ENCODE measurements at places on chromosomes 2 and 18.

DNA sequence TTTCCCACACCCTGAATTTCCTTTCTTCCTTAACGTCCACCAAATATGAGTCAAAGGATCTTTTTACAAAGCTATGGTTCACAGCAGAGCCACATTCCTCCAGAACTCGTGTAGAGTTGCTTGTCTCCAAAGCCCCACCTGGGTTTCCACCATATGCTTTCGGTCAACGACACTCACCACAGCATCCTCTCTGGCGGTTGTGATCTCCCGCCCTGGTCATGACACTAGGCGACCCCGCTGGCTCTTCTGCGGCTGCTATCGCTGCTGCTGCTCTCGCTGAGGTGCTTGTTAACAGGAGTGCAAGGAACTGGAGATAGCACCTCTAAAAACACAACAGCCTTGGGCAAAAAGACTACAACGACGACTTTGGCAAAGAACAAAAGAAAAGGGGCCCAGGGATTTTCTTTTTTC is 340 bp downstream of the SLC40A1 start:
- peaks cover 18% of the 10 kb centered on the region for H3K4me1 ChIP-seq
- H3K4me3 ChIP-seq, result peak overlapping the region; percentile 91
- H3K27ac ChIP-seq, result peak overlapping the region; percentile 91
- peak; percentile 65 for ATAC-seq
- no peaks in the 10 kb centered on the region for H3K27me3 ChIP-seq
- H3K36me3 ChIP-seq, result no peaks in the 10 kb centered on the region

GRCh38 chr2:1268034-1268433 is 145.2 kb upstream of the TPO start:
- H3K4me3 ChIP-seq, result no peak overlapping the region
- no peaks in the 10 kb centered on the region for H3K27me3 ChIP-seq
- ATAC-seq, result no peak
- H3K4me1 ChIP-seq, result no peaks in the 10 kb centered on the region

GRCh38 chr18:73923866-73924265 is 223.8 kb downstream of the FBXO15 start:
- no peaks in the 10 kb centered on the region for H3K4me1 ChIP-seq
- H3K36me3 ChIP-seq, result no peaks in the 10 kb centered on the region
- no peak overlapping the region for H3K27ac ChIP-seq

- no peak overlapping the region for H3K4me3 ChIP-seq
- no peak for ATAC-seq
- no peaks in the 10 kb centered on the region for H3K27me3 ChIP-seq
- H3K36me3 ChIP-seq, result peaks cover 82% of the 10 kb centered on the region
These were observed 28.3 kb downstream of the ARL5A start for GRCh38 chr2:151799886-151800292.

DNA sequence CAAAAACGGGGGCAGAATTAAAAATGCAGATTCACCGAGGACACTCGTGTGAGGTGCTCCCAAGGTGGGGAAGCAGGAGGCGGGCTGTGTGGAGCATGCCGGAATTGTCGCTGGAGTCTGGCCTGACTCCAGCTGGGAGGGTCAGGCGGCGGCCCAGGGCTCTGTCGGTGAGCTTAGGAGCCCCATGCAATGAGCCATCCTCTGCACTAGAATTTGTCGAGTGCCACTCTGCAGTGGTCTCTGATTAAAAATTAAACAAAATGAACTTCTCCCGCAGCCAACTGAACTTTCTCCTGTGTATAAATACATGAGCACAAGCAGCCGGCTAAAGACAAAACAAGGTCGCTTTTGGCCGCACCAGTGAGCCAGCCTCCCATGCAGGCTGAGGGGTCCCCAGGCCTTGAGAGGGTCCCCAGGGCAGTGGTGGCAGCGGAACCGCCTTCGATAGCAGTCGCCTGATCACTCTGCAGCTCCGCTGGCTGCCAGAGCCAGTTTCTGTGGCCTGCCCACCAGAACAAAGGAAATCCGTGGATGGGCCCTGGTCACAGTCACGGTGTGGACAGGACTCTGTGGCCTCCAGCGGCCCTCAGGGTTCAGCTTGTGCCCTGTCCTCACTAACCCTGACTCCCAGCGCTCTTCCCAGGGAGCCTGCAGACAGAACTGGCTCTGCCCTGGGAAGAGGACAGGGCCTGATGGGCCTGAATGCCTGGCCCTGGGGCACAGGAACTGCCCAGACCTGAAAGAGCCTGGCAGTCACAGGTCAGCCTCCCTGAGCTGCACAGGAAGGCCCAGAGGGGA is 201.3 kb downstream of the EIPR1 start:
- H3K36me3 ChIP-seq, result peaks cover 4% of the 10 kb centered on the region
- ATAC-seq, result no peak
- H3K27me3 ChIP-seq, result no peaks in the 10 kb centered on the region
- peaks cover 6% of the 10 kb centered on the region for H3K4me1 ChIP-seq
- H3K4me3 ChIP-seq, result no peak overlapping the region

DNA sequence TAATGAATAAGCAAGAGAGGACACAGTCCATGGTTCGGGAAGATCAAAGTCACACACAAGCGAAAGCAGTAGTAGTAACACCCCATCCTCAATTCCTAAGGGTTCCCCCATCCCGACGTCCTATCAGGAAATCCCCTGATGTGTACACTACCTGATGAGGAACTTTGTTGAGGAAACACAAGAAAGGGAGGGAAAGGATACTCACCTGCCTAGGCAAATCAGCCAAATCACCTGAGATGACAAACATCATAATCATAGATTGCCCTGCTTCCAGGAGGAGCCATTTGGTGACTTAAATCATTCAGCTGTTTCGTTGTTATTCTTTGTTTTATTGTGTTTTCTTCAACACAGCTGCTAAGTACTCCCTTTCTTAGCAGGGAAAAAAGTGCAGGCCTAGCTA is 55.5 kb upstream of the SPOPL start:
- H3K36me3 ChIP-seq, result no peaks in the 10 kb centered on the region
- H3K27ac ChIP-seq, result no peak overlapping the region
- no peak for ATAC-seq
- no peak overlapping the region for H3K4me3 ChIP-seq
- no peaks in the 10 kb centered on the region for H3K4me1 ChIP-seq

GRCh38 chr2:234588054-234588430 is 91.2 kb upstream of the ARL4C start:
- H3K36me3 ChIP-seq, result no peaks in the 10 kb centered on the region
- H3K4me3 ChIP-seq, result no peak overlapping the region
- no peak overlapping the region for H3K27ac ChIP-seq
- no peaks in the 10 kb centered on the region for H3K4me1 ChIP-seq
- no peak for ATAC-seq
- peaks cover 25% of the 10 kb centered on the region for H3K27me3 ChIP-seq

DNA sequence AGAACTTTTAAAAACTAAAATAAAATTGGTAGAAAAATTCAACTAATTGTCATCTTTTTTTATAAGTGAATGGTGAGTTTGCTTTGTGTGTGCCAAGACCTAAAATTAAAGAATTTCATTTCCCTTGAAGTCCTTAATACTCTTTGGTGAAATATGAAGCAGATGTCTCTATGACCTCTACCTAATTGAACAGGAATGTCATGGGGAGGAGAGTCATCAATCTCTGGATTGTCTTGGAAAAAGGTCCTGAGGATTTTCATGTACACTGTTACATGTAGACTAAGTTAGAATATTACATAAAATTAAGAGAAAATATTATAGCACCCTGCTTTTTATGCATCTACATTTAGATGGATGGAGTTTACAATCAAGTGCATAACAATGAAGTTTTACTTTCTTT is 177.9 kb upstream of the LRP1B start:
- H3K4me1 ChIP-seq, result no peaks in the 10 kb centered on the region
- H3K4me3 ChIP-seq, result no peak overlapping the region
- no peak overlapping the region for H3K27ac ChIP-seq
- H3K27me3 ChIP-seq, result no peaks in the 10 kb centered on the region
- no peak for ATAC-seq
- no peaks in the 10 kb centered on the region for H3K36me3 ChIP-seq

GRCh38 chr18:55380589-55380988 is 207.4 kb downstream of the TCF4 start:
- H3K27me3 ChIP-seq, result no peaks in the 10 kb centered on the region
- H3K27ac ChIP-seq, result no peak overlapping the region
- no peak overlapping the region for H3K4me3 ChIP-seq
- H3K36me3 ChIP-seq, result no peaks in the 10 kb centered on the region
- H3K4me1 ChIP-seq, result no peaks in the 10 kb centered on the region

GRCh38 chr2:145960479-145961163 is 1440.7 kb upstream of the ZEB2 start:
- ATAC-seq, result no peak
- H3K36me3 ChIP-seq, result no peaks in the 10 kb centered on the region
- H3K27ac ChIP-seq, result no peak overlapping the region
- no peaks in the 10 kb centered on the region for H3K27me3 ChIP-seq
- H3K4me3 ChIP-seq, result no peak overlapping the region

- H3K4me3 ChIP-seq, result no peak overlapping the region
- no peak for ATAC-seq
- H3K36me3 ChIP-seq, result no peaks in the 10 kb centered on the region
- H3K27me3 ChIP-seq, result no peaks in the 10 kb centered on the region
- H3K4me1 ChIP-seq, result no peaks in the 10 kb centered on the region
These were observed 199.2 kb upstream of the NT5C1B start for GRCh38 chr2:18788592-18788991.

GRCh38 chr18:48990481-48991318 is 39.9 kb upstream of the SMAD7 start:
- ATAC-seq, result peak; percentile 40
- H3K27ac ChIP-seq, result no peak overlapping the region
- no peaks in the 10 kb centered on the region for H3K36me3 ChIP-seq
- H3K4me1 ChIP-seq, result no peaks in the 10 kb centered on the region

DNA sequence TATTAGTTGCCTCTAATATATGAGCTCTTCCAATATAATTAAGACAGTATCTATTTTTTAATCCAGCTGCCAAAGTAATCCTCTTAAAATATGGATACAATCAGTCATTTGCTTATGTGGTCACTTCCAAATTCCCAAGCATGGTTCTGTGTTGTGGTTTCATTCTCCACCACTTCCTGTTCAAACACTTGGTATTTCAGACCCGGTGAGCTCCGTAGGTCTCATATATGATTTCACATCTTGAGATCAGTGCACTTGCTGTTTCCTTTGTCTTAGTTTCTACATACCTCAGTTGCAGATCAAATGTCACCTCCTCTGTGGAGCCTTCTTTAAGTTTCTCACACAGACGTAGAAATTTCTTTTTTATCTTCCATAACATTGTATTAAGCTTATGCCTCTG is 254.2 kb downstream of the KCNS3 start:
- ATAC-seq, result no peak
- H3K27me3 ChIP-seq, result peaks cover 6% of the 10 kb centered on the region
- no peak overlapping the region for H3K27ac ChIP-seq
- no peaks in the 10 kb centered on the region for H3K36me3 ChIP-seq
- H3K4me1 ChIP-seq, result peaks cover 3% of the 10 kb centered on the region

DNA sequence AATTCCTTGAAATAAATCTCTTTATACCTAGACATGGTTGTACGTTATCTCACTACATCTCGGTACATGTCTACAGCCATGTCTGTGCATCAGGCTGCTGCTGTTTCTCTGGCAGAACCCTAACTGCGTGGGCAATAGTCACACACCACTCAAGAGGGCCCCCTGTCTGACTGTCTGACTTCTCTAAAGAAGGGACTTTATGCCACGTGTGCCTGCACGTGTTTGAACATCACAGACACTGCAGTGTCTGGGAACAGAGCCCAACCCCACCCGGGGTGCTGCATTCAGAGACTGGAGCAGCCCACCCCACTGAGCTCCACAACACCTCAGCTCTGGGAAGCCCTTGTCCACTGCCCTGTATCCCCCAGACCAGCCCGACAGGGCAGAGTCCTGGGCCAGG is 55.0 kb downstream of the KIF1A start:
- H3K36me3 ChIP-seq, result no peaks in the 10 kb centered on the region
- H3K4me1 ChIP-seq, result no peaks in the 10 kb centered on the region
- ATAC-seq, result no peak

DNA sequence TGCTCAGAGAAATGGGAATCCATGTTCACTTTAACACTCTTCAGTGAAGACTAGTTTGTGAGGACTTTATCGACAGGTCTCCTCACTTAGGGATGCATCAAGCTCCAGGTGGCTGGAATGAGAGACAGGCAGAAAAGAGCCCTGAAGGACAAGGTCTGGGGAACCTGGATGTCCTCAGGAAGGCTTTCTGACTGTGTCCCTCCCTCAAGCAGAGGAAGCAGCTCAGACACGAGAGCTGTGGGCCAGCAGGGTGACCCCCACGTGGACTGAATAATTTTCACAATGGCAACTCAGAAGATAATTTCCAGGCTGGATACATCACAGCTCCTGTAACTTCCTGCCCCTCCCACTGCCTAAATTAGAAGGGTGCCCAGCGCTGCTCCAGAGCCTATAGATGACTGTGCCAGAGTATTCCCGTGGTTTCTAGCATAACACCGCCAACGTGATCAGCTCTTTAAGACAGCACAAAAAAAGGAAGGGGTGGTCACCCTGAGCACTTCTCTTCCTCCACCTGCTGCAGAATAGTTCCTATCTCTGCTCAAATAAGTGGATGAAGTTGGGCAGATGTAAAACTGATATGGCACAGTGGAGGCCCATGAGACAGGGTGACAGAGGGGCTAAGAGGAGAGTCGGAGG is 25.7 kb upstream of the NCK2 start:
- ATAC-seq, result no peak
- H3K4me1 ChIP-seq, result peaks cover 9% of the 10 kb centered on the region
- no peak overlapping the region for H3K4me3 ChIP-seq
- no peak overlapping the region for H3K27ac ChIP-seq

DNA sequence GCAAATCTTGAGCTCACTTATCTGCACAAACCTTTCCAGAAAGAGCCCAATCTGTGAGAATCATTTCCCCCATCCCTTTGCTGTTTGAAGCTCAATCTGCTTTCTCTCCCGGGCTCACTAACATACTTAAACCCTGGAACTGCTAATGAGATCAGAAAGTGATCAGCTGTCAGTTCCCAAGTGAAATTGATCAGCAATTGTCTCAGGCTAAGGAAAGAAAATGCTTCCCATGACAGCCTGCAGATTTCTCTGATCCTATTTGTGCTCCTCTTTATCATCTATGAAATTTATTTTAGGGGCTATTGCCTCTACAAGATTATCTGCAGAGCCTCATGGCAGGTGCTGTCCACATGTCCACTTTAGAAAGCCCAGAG is 239.0 kb upstream of the CXCR4 start:
- no peaks in the 10 kb centered on the region for H3K36me3 ChIP-seq
- H3K4me3 ChIP-seq, result no peak overlapping the region
- peaks cover 23% of the 10 kb centered on the region for H3K4me1 ChIP-seq
- no peaks in the 10 kb centered on the region for H3K27me3 ChIP-seq

DNA sequence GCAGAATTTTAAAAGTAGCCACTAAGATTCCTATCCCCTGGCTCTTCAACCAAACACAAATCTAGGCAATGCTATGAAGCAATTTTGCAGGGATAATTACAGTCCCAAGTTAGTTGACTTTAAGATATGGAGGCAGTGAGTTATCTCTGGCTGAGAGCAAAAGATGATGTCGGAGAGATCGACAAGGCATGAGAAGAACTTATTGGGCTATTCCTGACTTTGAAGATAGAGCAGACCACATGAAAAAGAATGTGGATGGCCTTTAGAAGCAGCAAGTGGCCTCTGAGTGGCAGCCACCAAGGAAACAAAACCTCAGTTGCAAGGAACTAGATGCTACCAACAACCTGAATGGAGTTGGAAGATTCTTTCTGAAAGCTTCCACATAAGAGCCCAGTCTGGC is 58.2 kb upstream of the PPM1B start:
- H3K36me3 ChIP-seq, result no peaks in the 10 kb centered on the region
- H3K4me1 ChIP-seq, result no peaks in the 10 kb centered on the region
- H3K27me3 ChIP-seq, result peaks cover 7% of the 10 kb centered on the region
- H3K27ac ChIP-seq, result no peak overlapping the region
- no peak for ATAC-seq
